ENCODE measurements at places on chromosomes 4 and X.

GRCh38 chrX:17413228-17413627, 38.2 kb downstream of the NHS start:
- no peak for DNase-seq

DNA sequence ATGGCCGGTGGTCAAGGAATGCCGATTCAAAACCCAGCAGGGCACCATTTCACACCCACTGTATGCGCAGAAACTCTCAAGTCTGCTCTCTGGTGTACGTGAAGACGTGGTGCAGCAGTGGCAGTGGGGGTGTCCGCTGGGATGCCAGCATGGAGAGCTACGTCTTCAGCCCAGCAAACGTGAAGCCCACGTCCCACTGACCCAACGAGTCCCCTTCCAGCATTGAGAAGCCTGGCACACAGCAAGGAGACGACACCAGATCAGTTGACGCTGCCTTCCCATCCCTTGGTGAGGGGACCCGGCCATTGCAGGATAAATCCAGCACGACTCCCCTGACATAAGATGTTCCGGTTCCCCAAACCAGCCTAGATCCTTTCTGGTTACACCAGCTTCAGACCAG, 2.2 kb upstream of the PLXNB3 start:
- DNase-seq = no peak

DNA sequence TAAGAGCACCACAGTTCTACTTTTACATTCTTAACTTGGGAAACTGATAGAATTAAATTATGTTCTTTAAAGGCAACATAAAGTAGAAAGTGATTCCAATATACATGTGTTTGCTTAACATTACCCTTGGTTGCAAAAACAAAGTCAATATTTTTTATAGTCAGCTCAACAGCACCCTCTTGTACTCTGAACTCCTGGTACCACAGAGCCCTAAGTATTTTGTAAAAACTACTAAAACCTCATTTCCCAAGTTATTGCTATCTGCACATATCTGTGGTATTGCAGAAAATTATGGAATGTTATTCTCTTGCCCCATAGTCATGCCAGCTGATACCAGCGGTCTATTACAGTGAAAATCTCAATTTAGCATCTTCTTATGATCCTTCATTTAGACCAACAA, 2.9 kb downstream of the KIF4A start:
- DNase-seq = no peak

- no peak for DNase-seq
Observed at GRCh38 chr4:80265571-80266252, 752 bp upstream of the FGF5 start.

DNA sequence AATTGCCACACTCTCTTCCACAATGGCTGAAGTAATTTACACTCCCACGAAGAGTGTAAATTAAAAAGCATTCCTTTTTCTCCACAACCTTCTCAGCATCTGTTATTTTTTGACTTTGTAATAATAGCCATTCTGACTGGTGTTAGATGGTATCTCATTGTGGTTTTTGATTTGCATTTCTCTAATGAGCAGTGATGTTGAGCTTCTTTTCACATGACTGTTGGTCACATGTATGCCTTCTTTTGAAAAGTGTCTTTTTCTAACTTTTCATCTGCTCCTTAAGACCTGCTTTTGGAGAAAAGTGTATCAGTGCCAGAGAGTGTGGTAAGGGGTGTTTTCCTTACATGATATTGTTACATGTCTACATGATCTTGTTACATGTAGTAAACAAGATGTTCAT, 25.7 kb downstream of the GUCY1A1 start:
- no peak for DNase-seq

GRCh38 chrX:39897741-39898097, 200.0 kb downstream of the BCOR start:
- DNase-seq = no peak

DNA sequence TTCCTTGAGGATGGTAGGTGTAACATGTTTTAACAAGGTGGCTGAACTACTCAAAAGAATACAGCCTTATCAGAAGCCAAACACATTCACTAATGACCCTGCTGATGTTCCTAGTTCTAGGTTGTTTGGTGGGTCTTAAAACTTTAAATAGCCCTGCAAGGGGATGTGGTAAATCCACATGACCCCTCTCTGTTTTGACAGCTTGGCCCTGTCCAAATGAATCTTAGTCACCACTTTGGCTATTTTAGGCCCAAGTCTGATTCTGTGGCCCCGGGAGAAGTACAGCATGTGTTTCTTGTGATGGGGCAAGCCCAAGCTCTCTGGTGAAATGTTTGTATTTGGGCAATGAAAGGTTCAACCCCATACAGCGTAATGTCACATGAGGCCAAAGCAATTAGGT, 54.5 kb upstream of the GPR34 start:
- DNase-seq = no peak

- no peak for DNase-seq
Observed at GRCh38 chr4:40363945-40364344, 28.8 kb downstream of the CHRNA9 start.

GRCh38 chrX:68599256-68600152, 48.0 kb upstream of the STARD8 start:
- no peak for DNase-seq

DNA sequence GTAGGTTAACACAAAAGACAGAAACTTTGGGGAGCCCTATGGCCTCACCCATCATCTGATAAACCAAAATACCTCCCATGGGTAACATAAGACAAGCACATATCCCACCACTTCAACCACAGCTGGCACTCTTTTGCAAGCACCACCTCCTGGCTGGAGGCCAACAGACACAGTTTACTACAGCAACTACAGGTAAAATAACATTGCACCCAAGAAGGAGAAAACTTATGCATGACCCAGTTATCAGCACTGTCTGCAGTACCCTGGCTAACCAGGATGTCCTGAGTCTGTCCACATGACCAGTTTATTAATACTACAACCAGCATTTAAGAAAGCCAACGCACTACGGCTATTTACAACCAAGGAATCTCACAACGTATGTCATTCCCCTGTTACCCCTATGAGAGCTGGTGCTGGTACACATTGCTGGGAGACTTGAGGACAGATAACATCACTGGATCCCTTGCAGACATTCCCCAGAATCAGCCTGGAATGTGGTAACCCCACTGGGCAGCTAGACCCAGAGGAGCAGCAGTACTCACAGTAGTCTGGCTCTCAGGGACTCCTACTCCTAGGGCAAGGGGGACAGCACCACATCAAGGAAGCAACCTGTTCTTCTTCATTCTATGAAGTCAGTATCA, 32.0 kb downstream of the ELF2 start:
- DNase-seq = no peak

DNA sequence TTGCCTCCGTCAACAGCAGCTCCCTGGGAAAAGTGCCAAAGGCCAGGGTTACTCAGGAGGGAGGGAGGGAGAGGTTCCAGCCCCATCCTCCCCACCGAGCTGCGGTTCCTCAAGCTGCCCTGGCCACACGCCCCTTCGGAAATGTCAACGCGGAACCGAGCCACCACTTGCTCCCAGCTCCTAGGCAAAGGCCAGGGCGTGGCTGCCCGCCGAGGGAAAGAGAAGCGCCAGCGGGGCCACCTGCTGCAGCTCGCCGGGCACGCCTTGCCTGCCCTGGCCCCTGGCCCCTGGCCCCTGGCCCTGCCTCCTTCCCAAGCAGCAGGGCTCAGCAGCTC, 15.3 kb downstream of the SLC6A8 start:
- no peak for DNase-seq

GRCh38 chr4:85842540-85842939, 367.6 kb downstream of the ARHGAP24 start:
- DNase-seq = no peak

- DNase-seq = no peak
Observed at GRCh38 chr4:87002682-87003043, 67.9 kb downstream of the AFF1 start.

DNA sequence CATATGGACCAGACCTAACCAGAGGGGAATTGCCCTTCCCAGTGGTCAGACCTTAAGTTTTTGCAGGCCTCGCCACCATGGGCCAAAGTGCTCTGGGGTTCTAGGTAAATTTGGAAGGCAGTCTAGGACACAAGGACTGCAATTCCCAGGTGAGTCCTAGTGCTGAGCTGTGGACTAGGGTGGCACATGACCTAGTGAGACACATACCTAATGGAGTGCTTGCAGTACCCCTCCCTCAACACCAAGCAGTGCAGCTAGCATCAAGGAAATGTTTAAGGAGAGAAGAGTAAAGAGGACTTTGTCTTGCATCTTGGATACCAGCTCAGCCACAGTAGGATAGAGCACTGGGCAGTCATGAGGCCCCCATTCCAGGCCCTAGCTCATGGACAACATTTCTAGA, 60.8 kb downstream of the BRCC3 start:
- DNase-seq = no peak

- DNase-seq = no peak
Observed at GRCh38 chr4:70721747-70722146, at the start of gene RUFY3. Gene RUFY3 (plus strand): TSS chr4:70721964. CDS start chr4:70722574, 610 bp downstream.

GRCh38 chr4:174369985-174370384, 86.3 kb downstream of the CEP44 start:
- no peak for DNase-seq

- DNase-seq = no peak
Observed at GRCh38 chr4:61540944-61541343, 340.8 kb downstream of the ADGRL3 start.

DNA sequence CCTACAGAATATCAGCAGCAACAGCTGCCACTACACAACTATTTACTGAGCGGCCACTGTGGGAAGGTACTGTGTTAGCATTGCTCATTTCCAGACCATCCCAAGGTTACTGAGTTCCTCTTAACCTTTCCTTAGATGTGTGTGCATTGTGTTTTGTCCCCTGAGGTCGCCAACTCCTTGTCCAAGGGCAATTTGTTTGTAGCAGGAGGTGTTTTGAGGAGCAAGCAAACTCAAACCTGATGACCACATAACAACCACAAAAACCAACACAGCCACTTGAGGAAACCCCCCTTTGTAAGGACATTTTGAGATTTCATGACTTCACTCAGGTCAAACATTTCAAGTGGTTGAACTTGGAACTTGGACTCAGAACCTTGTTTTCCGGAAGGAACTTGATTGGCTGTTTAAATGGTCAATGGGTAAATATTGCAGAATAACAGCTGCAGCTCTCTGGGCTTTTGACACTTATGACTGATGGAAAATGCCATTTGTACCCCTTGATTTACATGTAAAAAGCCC, 122.3 kb downstream of the MID1IP1 start:
- DNase-seq = no peak

DNA sequence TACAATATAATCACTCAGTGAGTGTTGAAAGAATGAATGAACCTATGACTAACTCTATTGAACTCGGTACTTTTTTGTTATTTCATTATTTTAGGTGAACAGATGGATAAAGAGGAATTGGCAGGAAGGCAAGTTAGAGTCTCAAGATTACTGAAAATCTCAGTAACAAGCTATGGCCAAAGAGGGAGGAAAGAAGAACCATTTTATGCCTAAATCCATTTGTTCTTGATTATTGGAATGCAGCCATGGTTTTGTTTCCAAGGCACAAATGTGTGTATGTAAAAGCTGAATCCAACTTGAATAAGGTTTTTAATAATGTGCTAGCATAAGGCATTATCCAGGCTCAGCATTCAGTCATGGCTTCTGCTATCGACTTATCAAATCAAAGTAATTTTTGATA, 196.4 kb downstream of the DTHD1 start:
- DNase-seq = no peak

DNA sequence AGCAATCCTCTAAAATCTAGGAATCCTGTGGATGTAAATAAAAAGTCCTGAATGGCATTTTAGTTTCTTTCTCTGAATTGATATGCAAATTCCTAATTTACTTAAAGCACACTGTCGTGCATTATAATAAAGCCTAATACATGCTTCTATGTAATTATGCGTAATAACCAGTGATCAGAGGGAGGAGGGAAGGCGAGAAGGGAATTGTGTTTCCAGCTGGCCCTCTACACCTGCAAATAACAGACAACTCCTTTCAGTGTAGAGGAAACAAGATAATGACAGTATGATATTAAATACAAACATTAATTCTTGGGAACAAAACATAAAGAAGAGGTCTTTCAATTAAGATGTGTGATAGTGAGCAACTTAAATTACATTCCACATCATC, 419.6 kb upstream of the LCORL start:
- no peak for DNase-seq

DNA sequence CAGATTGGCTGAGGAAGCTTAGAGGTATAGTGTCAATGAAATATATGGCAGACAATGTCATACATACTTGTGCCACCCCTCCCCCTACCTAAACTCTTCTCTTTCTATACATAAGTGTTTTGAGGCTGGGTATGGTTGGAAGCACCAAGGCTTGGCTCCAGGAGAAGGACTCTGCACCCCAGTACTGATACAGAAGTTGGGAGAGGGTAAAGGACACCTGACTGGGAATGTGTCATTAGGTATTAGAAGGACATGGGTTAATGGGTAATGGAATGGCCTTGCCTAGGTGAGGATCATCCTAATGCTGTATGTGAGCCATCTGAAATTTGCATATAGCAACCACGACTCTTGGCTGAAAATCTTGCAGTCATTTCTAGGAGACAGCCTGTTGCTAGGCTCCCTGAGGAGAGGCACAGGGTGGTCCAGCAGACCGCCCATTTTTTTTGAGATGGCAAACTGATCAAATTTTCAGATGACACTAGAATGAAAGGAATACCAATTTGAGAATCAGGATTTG, 26.8 kb upstream of the AP1S2 start:
- DNase-seq = no peak

- DNase-seq = no peak
Observed at GRCh38 chrX:56798339-56798711, 69.3 kb downstream of the NBDY start.

GRCh38 chr4:8591626-8592365, 769 bp upstream of the CPZ start:
- DNase-seq = no peak

GRCh38 chr4:77120886-77121508, 36.0 kb upstream of the CCNG2 start:
- no peak for DNase-seq

DNA sequence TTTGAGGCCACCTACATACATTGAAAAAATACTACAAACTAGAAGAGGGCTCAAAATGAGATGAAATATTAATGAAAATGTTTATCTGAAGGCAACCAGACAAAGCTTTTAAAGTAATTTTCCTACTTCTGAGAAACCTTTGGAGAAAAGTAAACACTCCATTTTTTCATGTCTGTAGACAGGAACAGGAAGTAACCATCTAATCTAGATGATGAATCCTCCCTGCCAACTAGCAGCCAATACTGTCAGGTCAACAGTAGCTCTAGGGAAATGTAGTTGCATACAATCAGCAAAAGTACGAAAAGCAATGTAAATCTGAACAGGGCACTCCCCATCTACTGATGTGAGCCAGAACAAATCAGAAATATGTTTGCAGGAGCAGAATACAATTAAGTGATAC, 49.0 kb downstream of the AMMECR1 start:
- DNase-seq = no peak

- no peak for DNase-seq
Observed at GRCh38 chr4:42819863-42820514, 72.5 kb upstream of the GRXCR1 start.

GRCh38 chr4:1731180-1731579, 9.9 kb downstream of the TACC3 start:
- no peak for DNase-seq

- no peak for DNase-seq
Observed at GRCh38 chr4:26953366-26953765, 92.7 kb downstream of the STIM2 start.
